ENCODE measurements at places on chromosomes 7 and 10.

DNA sequence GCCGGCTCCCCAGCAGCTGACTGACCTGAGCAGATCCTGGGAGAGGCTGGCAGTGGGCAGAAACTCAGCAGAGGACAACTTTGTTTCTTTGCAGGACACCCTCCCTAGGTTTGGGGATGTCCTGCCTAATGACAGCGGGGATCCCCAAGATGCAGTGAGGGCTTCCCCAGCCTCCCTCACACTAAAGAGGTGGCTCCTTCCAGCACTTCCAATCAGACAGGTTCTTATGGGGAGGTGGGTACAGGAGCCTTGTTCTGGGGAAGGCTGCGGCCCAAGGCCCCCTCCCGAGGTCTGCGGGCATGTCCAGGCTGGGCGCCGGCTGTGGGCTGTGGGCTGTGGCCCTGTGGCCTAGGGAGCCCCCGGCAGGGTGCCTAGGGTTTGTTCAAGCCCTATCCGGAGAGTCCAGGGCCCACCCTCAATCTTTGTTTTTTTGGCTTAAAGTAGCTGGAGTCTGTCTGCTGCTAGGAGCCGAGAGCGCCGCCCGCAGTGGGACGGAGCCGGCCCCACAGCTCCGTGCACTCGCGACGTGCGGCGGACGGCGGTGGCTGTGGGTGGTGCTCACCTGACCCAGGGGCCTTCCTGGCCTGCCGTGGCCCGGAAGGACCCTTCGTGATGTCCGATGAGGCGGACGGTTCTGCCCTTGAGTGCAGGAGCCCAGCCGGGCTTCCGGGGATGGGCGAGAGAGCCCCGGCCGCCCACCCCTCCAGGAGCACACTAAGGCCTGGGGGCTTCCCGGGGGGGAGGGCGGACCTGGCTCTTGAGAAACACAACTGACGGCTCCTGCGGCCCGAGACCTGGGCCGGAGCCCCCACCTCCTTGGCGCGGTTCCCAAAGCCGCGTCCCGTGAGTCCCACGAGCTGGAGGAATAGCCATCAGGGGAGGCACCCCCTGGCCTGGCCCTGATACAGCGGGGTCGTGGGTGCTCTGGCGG, 57.2 kb downstream of the PDGFA start:
- DNase-seq: no peak

GRCh38 chr7:151249034-151249731, 689 bp upstream of the SMARCD3 start:
- peak; percentile 32 for DNase-seq

- DNase-seq: no peak
Measured at GRCh38 chr7:151411551-151411950, 1.7 kb upstream of the WDR86 start.

GRCh38 chr10:4121502-4122380, 336.7 kb upstream of the KLF6 start:
- DNase-seq: no peak

- DNase-seq: no peak
Measured at GRCh38 chr7:24914465-24914859, 65.5 kb downstream of the OSBPL3 start.

DNA sequence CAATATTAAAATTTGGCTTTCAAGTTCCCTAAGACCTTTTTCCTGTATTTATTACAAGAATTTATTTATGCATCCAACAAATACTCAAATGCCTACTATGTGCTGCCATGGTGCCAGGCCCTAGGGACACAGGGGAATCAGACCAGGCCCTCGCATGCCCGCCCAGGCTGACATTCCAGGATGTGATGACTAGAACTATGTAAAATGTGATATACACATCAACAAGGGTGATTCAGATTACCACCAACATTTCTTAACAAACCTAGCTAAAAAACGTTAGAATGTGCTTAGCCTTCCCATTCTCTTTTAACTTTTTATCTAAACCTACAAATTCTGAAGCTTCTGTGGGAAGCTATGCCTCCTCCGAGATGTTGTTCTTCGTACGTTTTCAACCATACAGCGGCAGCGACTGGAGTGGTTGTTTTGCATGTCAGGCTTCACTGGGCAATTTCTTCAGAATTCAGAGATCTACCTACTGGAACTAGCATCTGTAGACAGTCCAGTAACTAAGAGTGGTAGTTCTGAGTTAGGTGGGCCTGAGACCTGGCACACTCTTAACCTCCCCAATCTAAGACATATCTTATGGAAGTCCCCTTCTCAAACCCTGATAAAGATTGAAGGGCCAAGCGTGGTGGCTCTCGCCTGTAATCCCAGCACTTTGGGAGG, 22.1 kb downstream of the GNA12 start:
- DNase-seq: no peak

DNA sequence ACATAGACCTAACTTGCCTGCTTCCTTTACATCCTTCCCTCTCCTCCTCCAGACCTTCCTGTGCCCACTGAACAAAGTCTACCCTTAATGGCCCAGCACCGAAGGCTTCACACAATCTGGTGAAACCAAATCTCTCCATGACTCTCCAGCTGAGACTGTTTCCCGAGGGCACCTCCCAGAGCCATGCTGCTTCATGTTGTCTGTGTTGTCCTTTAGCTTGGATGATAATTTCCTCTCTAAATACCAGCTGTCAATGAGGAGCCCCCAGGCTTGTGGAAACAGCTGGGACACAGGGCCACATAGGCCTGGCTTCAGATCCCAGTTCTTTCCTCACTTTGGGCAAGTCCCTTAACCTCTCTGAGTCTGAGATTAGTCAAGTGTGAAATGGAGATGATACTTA, 54.3 kb downstream of the DLD start:
- DNase-seq: no peak

- no peak for DNase-seq
Measured at GRCh38 chr7:91468256-91468655, 204.0 kb downstream of the FZD1 start.

DNA sequence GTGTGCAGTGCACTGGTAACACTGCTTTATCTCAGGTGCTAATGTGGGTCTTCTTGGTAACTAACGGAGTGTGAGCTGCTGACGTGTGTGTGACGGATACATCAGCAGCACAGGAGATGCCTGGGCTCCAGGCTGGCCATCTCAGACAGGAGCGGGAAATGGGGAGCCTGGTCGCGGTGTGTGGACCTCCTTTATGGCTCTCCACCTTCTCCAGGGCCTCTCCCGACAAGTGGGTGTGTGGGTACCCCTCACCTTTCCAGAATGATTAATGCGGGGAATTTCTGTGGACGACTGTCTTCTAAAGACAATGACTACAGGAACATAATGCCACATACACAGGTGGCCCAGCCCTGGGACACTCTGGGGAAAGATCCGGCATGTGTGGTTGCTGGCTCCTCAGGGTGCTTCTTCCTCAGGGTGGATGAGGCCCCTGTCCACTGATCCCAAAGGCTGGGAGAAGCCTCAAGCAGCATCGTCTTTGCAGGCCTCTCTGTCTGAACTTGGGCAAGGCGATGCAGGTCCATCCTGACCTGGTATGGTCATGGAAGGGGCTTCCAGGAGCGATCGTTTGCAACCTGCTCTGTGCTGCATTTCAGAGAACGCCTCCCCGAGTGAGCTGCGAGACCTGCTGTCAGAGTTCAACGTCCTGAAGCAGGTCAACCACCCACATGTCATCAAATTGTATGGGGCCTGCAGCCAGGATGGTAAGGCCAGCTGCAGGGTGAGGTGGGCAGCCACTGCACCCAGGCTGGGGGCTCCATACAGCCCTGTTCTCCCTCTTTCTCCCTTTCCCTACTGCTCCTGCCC, 20.3 kb upstream of the CSGALNACT2 start:
- no peak for DNase-seq

GRCh38 chr7:116952635-116953371, 498 bp upstream of the ST7 start:
- no peak for DNase-seq

- DNase-seq: no peak
Measured at GRCh38 chr10:58266826-58267712, 625 bp downstream of the IPMK start.

DNA sequence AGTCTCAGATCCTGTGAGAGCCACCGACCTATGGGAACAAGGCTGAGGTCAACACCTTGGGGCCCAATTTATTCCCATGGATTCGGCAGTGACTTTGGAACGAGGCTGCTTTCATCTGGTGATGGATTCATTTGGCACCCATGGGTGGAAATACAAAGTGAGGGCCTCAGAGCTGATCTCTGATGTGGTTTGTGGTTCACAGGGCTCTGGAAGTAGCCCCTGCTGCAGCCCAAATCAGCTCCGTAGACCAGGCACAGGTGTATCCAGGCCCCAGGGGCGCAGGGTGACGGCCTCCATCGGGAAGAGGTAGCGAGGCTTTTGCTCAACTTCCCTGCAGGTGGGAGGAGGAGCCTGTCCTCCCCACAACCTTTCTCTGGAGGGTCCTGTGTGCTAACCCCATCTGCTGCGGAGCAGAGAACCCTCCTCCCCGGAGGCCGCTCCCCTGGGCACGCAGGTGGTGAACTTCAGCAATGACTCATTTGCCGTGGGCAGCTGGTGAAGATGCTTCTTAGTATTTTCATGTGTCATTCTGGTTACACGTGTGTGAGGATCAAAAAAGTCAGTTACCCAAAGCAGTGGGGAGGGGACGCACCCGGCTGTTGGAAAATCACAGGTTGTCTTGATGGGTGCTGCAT, 7.5 kb upstream of the JAKMIP3 start:
- no peak for DNase-seq

DNA sequence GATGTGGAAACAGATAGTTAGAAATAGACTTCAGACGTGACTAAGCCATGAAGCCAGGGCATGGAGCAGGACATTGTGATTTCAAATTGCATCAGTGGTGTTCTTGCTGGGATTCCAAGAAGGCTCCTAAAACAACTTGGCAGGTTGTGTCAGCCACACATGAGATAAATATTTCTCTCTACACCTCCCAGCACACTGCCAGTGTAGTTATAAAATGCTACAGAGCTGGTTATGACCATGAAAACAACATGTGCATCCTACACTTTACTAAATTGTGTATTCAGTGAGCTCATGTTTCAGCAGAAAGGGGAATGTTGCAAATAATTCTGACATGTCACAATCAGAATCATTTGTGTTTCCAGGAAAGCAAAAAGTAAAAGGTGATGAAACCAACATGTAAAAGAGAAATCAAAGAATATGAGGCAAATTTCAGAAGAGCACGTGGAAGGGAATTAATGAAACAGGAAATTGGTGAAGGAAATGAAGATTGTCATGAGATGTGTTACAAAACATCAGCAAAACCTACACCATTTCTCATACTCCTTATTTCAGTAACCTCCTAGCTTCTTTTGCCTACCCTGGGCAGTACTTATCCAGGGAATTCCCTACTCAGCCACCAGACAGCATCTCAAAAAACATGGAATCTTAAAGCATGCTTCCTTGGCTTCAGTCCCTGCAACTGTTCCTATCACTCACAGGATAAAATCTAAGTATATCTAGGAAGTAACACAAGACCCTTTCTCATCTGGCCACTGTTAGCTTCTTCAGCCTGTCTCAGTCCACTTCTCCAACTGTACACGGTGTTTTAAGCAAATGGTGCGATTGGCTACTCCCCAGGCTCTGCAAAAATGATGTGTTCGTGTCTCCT, 5.8 kb upstream of the CYP3A7 start:
- DNase-seq: no peak

DNA sequence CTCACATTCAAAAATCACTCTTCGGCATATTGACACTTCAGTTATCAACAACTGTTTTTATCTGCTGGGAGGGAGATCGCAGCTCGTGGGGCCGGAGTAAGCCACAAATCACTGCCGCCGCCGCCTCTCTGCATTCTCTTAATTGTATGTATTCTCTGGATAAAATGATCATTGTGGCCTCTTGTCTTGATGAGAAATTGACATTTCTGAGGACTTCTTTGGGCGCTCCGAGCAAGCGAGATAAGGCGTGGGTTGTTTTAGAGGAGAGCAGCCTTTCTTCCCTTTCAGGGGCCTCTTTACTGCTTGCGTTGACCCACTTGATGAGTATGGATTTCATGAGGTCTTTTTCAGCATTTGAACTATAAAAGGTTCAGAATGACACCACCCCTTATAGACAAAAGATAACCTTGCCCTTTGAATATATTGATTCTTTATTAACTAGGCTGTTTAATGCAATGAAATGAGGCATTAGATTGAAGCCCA, 130.6 kb downstream of the EBF3 start:
- no peak for DNase-seq

DNA sequence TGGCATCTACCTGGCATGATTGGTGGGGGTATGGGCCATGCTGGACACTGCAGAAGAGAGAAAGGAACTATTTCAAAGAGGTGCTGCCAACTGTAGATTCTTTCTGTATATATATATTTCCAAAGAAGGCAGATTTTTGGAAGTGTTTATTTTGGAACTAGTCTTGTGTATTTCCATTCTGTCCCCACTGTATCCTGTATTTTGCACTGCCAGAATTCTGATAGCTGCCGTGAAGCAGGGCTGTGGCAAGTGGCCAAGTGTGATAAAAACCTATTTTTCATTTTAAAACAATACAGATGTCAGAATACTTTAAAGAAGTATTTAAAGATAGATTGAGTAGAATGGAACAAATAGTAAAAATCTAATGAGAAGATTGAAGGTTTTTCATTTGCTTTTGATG, 17.1 kb downstream of the MCU start:
- DNase-seq: no peak

- DNase-seq: no peak
Measured at GRCh38 chr7:31019509-31019908, 32.6 kb upstream of the ADCYAP1R1 start.

DNA sequence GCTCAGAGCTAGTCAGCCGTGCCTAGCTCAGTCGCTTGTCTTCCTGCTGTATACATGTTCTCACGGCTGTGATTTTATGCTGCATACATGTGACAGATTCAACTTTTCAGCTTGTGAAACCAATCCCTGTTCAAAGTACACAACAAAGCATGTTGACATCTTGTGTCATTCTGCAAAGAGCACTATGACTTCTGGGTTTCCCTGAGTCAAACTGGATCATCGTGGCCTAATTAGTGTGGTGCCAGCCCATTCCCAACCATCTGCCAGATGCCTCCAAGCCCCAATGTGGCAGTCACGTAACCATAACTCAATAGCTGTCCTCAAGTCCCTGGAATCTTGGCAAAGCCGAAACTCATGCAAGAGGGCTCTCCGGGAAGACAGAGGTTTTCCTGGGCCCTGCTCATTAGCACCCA, 144.8 kb downstream of the MYOF start:
- DNase-seq: no peak

DNA sequence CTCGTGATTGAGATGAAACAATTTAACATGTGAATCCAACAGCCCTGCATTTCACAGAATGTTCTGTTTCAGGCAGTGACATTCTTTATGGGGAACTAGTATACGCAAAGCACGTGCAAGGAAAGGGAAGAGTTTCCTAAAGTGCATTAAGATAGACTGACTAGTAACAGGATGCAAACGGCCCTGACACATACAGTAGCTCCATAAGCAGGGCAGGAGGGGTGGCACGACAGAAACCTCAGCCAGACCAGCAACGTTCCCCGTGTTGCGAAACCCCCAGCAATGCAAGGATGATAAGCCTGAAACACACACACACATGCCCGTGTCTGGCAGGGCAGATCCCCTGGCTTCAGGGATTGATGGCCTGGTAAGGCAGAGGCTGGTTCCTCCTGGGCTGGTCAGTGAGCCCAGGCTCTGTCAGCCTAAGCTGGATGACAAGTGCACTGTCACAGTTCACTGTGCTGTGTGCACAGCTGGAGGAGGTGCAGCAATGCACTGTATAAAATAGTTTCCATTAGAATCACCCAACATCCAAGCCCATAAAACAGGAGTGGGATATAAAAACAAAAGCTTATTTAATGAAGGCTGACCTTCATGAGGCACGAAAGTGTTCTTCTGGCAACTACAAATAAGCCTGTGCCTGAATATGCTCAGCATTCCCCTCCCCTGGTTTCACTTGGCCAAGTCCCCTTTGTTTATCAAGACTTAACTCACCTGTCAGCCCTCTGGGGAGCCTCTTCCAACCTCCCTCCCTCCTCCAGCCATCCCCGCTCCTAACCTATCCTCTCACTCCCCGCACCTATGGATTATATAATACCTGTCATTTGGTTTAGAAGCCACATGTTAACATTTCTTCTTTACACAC, 88.8 kb downstream of the GSAP start:
- DNase-seq: no peak

Data from stimulated activated CD4-positive, alpha-beta T cell treated with anti-CD3 and anti-CD28 coated beads, TNF-alpha, amount 100 ng/mL, for 24 hours (primary cell).